Activated CD4-positive, alpha-beta T cell treated with anti-CD3 and anti-CD28 coated beads, Interleukin-2, amount 50 U/mL, for 48 hours (primary cell): ENCODE measurements at places on chromosomes 5 and 9.

- DNase-seq = no peak
Measured at GRCh38 chr9:120538339-120538738, 41.6 kb downstream of the CDK5RAP2 start.

GRCh38 chr5:97752871-97753270 lies 569.8 kb upstream of the RIOK2 start:
- DNase-seq = no peak

GRCh38 chr5:159593518-159594073 lies 263.3 kb upstream of the IL12B start:
- no peak for DNase-seq

DNA sequence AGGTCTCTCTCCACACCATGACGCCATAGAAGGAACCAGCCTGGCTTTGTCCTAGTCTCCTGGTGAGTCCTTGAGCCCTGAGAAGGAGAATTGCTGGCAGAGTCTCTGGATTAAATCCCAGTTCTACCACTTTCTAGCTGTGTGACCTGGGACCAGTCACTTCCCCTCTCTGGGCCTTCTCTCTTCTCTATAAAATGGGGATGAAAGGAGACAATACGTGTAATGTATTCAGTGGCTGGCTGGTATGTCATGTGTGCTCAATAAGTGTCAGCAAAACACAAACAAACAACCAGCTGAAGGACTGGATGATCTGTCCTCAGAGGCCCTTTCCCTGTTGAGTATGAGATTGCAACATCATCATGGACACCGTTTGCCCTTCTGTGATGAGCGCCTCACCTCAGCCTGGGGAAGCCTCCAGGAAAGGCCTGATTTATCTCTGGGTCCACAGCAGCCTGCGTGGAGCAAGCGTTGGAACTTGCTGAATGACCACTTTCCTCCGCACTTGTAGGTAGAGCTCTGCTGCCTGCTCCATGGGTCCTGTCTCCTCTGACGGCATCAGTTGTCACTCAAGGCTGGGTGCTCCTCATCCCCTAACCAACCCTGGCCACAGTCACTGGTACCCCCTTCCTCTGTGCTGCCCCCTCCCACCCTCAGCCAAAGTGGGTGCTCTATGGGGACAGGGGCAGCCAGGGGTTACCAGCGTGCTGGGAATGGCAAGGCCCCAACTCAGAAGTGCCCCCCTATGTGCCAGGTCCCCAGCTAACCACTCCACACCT lies 3.6 kb upstream of the NR5A1 start:
- DNase-seq = no peak

DNA sequence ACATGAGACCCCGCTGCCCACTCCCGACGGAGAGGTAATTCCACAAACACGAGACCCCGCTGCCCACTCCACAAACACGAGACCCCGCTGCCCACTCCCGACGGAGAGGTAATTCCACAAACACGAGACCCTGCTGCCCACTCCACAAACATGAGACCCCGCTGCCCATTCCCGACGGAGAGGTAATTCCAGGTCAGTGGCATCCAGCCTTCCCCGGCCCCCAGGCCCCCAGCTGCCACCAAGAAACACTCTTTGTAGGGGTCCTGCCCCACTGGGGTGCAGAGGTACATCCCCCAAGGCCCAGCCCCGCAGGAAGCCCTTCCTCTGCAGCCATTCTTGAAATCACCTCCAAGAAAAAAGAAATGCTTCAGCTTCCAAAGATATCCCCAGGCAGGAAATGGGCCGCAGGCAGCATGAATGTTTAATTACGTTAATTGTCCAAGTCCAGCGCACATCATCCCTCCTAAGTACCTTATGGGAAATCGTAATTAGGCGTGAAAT lies 115.9 kb downstream of the ADAMTS2 start:
- no peak for DNase-seq

- no peak for DNase-seq
Measured at GRCh38 chr5:14102666-14103065, 40.5 kb upstream of the TRIO start.

DNA sequence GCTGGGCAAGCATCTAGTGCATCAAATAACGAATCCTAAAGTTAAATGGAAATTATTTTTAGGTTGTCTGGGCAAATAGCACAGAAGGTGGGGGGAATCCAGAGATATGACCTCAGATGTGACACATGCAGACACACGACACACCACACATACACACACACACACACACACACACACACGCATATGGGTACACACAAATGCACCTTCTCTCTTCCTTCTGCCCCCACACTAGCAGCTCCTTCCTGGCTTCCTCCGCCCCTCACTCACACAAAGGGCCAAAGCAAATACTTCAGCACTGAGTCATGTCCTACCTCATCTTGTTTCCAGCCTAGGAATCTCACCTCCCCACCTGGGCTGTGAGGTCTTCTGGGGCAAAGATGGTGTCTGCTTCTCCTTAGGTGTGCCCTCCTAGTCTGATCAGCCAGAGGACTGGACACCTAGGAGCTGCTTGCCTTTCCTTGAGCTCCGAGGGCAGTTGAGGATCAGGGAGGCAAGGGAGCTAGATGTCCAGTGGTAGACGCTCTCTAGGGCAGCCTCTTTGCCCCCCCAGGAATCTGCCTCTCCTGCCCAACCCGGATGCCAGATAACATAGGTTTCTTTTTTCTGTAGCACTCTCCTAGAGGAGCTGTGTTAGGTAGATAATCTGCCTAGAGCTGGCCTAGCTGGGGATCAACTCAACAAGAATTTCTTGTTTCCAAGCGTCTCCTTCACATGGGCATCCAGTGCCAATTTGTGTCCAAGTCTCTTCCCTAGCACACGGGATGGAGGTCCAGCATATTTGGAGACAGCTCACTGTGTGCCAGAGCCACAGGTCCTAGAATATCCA lies 14.3 kb upstream of the JADE2 start:
- peak; percentile 60 for DNase-seq

DNA sequence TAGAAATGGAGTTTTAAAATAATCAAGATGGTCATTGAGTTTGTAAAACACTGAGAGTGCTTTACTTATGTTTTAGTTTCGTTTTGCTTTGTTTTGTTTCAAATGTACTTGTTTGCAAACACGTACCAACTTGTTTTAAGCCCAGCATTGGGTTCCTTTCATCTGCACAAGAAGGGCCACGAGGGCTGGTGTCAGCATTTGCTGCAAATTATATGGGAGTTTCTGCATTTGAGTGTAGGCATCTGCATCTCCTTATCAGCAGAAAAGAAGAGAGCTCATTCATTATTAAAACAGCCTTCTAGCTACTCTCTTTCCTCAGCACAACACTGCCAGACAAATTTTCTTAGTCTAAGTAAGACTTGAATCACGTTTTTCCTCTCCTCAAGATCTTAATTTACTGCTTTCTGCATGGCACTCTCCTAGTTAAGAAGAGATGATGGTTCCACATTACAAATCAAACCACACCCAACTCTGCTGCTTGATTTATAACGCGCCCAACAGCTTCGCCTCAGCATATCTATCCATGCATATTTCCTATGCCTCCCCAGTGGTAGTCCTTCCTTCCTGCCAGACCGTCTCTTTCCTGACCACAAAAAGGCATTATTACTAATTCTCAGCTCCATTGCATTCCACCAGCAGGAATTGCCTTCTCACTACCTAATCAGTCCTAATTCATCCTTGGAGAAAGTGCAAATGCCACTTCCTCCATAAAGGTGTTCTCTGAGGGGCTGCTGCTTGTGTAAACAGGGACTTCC lies 95.2 kb upstream of the CAST start:
- no peak for DNase-seq

GRCh38 chr5:135491552-135492318 lies 39.6 kb upstream of the TIFAB start:
- no peak for DNase-seq

DNA sequence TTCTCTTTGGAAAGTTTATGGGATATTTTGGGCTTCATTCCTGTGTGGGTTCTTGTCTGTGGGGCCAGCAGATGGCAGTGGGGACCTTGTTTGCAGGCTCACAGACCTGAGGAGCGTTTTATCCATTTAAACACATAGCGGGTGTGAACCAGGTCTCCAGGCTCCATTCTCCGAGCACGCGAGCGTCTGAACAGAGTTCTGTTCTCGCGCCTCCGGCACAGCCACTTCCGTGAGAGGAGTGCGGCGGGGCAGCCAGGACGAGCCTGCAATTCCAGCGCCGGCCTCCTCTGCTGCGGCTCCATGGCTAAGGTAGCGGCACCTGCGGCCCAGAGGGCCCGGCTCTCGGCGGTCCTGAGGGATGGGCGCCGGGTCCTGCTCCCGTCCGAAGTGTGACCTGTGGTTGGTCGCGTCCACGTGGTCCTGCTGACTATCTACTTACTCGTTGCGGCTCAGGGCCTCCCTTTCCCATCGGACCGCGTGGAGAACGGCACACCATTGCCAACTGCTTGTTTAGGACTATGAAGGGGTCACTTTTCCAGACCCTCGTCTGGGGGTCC lies 7.3 kb downstream of the NRARP start:
- no peak for DNase-seq

DNA sequence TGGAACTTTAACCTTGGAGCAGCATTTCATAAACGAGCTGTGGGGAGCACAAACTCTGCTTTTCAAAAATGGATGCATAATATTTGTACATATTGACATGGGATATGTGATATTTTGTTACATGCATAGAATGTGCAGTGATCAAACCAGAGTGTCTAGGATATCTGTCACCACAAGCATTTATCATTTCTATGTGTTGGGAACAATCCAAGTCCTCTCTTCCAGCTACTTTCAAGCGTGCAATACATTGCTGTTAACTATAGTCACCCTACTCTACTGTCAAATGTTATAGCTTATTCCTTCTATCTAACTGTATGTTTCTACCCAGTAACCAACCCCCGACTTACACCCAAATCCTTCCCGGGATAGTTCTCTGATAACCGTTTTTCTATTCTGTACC lies 15.0 kb upstream of the C5orf58 start:
- DNase-seq = no peak

DNA sequence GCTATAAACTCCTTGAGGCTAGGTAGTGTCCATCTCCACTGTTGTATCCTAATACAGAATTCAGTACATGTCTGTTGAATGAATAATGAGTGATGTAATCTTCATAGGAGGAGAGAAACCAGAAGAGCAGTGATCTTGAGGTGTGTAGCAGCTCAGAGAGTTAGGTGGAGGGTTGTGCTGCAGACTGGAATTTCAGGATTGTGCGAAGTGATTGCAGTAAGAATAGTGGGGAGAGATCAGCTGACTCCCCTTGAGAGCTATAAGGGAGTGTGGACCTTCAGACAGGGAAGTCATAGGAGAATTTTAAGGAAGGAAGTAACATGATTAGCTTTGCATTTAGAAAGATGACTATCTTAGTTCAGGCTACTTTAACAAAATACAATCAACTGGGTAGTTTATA lies 4.4 kb downstream of the SNX24 start:
- no peak for DNase-seq

- no peak for DNase-seq
Measured at GRCh38 chr5:35482167-35482755, 135.4 kb upstream of the SPEF2 start.

DNA sequence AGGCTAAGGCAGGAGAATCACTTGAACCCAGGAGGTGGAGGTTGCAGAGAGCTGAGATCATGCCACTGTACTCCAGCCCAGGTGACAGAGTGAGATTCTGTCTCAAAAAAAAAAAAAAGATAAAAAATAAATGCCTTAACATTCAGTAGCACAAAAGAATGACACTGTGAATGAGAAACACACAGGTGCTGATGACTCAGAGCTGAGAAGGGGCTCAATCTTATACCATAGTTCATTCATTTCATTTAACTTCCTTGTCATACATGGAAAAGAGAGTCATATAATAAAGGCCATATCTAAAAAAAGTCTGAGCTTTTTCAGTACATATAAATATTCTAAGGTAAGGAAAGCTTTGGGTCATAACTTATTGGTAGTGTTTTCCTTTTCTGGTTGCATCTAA lies 40.6 kb downstream of the WWC1 start:
- no peak for DNase-seq

- no peak for DNase-seq
Measured at GRCh38 chr5:77936365-77936693, 160.2 kb upstream of the TBCA start.

DNA sequence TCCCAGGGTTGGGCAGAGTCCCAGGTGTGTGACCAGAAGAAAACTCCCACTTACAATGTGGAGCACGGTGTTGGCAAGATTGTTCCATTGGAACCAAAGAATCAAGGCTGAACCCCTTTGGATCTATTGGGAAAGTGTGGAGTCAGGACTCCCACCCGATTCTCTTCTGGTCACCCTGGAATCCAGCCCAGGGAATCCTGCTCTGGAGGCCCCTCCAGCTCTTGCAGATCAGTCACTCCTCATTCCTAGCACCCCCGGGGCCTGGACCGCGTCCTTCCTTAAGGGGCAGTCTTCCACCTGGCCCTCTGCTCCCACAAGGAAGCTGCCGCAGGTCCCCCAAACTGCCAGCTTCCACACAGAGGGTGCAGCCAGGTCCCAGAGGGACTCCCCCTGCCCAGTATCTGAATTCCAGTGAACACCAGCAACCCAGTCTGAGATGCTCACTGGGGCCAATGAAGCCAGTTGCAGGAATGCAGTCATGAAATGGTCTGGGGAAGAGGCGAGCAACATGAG lies 170.1 kb downstream of the GADD45G start:
- DNase-seq = no peak

GRCh38 chr5:107671742-107672210 lies 1.0 kb upstream of the EFNA5 start:
- no peak for DNase-seq

GRCh38 chr5:10017786-10018185 lies 231.9 kb downstream of the ATPSCKMT start:
- DNase-seq = no peak

GRCh38 chr5:172637110-172637580 lies 3.9 kb upstream of the NEURL1B start:
- no peak for DNase-seq

GRCh38 chr5:154395407-154396106 lies 50.2 kb upstream of the SAP30L start:
- no peak for DNase-seq

- DNase-seq = no peak
Measured at GRCh38 chr9:27468462-27469110, 55.5 kb upstream of the IFNK start.
